ENCODE measurements at places on chromosomes 3 and 15.
A peak's percentile ranks its signal among the peaks of the same experiment; 100 is the strongest.

DNA sequence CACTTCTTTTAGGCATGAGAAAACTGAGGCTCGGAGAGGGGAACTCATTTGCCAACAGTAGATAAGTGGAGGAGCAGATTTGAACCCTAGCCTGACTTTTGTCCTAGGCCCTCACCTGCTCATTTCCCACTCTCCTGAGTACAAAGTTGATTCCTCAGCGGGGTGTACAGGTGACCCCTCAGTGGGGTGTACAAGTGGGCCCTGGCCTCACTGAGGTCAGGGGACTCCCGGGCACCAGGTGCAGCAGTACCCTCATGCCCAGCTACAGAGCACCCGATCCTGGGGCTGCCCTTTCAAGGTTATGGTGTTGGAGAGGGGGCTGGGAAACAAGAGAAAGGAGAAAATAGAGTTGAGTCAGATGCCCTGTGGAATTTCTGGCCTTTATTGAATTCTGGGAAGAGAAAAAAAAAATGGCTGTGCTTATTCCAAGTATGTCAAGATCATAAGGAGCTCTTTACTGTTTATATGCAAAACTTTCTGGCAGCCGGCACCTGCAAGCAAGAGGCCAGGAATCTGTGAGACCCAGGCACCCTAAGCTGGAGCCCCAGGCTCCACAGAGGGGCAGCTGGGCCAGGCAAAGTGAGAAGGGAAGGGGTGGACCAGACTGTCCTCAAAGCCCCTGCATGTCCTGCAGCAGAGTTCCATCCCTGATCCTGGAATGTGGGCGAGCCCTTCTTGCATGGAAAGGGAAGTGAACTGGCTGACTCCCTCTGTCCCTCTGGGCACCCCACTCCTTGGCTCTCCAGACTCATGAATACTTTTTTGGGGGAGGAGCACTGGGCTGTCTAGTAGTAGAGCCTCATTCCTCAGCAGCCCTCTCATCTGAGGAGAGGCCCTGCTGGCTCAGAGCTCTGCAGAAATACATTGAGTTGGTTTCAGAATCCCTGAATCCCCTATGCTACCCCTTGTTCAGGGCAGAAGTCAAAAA is 43.1 kb downstream of the AMOTL2 start:
- DNase-seq = peak; percentile 78

GRCh38 chr3:139679220-139679775 is 1.5 kb upstream of the NMNAT3 start:
- no peak for DNase-seq

DNA sequence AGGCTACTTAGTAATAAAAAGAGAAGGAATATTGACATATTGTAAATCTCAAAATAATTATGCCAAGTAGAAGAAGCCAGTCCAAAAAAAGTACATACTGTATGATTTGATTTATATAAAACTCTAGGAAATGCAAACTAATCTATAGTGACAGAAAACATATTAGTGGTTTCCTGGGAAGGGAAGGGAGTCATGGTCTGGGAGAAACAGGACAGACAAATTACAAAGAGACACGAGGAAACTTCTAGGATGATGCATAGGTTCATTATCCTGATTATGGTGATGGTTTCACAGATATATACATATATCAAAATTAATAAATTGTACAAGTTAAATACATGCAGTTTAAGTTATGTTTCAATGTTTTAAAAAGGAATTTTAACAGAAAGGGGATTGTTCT is 81.0 kb upstream of the GOLGA8B start:
- no peak for DNase-seq

GRCh38 chr3:57046101-57046765 is 14.2 kb upstream of the SPATA12 start:
- DNase-seq = no peak

- no peak for DNase-seq
Observed at GRCh38 chr3:42762046-42762724, 10.9 kb downstream of the CCDC13 start.

DNA sequence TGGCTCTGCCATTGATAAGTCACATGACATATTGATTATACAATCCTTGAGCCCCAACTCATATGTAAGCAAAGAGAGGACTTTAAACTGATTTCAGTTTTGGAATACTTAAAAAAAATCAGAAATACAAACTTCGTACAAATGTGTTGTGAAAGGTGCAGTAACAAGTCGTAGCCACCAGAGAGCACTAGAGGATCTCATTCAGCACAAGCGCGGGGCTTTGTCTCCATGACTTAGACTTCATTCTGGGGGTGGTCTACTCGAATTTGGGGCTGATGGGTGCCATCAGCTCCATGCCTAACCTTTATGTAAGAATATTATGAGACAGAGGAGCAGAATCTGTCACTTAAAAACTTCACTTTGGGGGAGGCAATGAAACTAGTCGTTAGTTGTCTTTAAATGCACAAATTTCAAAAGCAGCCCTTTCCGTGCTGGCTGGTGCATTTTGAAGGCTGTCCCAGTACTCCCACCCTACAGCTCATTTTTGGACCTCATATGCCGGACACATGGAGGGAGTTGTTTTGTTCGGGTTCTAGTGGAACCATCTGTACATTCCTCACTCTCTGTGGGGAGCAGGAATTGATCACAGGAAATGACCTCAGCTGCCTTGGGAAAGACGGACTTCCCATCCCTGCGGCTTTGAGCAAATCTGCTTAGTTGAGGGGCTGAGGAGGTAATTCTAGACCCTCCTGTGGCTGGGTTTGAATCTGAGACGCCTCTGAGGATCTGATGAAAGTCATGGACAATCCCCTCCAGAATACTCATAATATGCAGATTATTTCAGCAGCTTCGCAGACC is 27.5 kb upstream of the MASP1 start:
- no peak for DNase-seq

DNA sequence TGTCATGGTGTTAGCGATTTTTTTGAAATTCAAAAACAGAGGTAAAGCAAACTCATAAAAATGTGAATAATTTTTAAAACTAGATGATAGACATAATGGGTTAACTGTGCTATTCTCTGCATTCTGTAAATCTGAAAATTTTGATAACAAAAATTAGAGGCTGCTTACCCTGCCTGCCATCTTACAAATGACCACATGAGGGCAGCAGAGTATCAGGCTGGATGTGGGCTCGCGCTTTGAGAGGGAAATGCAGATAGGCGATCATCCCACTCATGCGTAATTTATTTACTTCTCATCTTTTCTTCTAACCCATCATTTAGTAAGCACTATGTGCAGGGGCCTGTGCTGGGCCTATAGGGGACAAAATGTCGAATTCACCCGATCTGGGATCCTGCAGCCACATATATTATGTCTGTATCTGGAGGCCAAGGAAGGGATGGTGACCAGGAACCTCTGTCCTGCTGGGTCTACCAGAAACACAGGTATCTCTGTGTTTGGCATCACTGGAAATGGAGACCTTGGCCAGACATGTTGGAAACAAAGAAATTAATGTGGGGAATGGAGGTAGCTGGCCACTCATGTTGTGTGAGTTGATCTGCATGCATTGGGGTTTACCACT is 7.8 kb upstream of the RAD18 start:
- no peak for DNase-seq
